ENCODE measurements at places on chromosomes 7 and 10. TPM values are rescaled to one million over a fixed set of nuclear protein-coding genes. Genes with fewer than 3 reads are reported as not detected.

Gene PROSER2
- 13.0 TPM for polyA plus RNA-seq

DNA sequence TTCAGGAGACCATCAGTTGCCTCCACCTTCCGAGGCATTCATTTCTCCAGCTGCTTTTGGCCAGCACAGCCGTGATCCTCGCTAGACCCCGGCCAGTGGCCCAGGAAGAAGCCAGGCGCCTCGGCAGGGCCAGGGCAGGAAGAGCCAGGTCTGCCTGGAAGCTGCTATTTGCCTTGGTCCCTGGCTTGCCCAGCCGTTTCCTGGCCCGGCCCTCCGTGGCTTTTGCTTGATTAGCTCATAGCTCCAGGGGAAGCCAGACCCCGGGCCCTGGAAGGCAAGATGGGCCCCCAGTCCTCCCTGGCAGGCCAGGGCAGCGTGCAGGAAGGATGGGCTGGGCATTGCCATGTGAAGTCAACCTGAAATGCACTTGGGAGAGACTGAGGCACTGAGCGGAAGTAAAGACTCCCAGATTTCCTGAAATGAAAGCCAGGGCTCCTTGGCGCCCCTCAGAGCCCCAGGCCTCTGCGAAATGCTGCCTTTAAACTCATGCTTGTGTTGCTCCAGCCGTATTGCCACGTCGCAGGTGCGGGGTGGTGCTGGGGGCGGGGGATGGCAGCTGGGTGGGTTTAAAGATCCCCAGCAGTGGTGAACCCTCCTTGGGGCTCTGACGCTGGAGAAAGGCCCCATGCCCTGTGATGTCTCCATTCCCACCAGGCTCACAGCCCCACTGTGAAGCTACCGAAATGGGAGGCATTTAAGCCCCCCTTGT, 160.6 kb downstream of the GRK5 start:
- no peak for DNase-seq
- no peak overlapping the region for H3K27ac ChIP-seq
- H3K36me3 ChIP-seq: no peaks in the 10 kb centered on the region
- H3K4me1 ChIP-seq: no peaks in the 10 kb centered on the region
- no peaks in the 10 kb centered on the region for H3K27me3 ChIP-seq

- DNase-seq: no peak
- peak overlapping the region; percentile 97 for H3K27ac ChIP-seq
- peaks cover 32% of the 10 kb centered on the region for H3K4me1 ChIP-seq
- H3K4me3 ChIP-seq: no peak overlapping the region
Observed at GRCh38 chr10:63628526-63629362, 107.5 kb downstream of the REEP3 start.

- no peaks in the 10 kb centered on the region for H3K36me3 ChIP-seq
- no peak overlapping the region for H3K27ac ChIP-seq
- H3K4me3 ChIP-seq: no peak overlapping the region
- H3K27me3 ChIP-seq: no peaks in the 10 kb centered on the region
- H3K4me1 ChIP-seq: no peaks in the 10 kb centered on the region
Observed at GRCh38 chr10:116536810-116537209, 8.9 kb upstream of the PNLIP start.

DNA sequence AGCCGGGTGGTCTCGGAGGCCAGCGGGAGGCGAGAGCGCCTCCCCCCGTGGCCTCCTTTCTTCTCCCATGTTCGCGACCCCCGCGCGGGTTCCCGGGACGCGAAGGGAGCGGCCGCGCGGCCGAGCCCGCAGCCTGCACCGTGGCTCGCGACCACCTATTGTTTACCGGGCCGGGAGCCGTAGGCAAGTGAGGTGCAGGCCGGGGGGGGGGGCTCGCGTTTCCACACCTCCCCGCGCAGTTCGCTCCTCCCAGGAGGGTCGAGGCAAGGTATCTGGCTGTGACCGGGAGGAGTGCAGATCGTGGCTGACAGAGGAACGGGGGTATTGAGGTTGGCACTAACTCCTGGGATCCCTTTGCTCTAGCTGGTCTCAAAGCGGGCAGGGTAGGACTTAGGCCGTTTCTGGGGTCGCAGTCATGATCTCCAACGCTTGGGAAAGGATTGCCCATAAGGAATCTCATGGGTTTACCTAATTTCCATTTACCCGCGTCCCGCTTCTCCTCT, 734 bp downstream of the PTPN12 start:
- peak overlapping the region; percentile 99 for H3K27ac ChIP-seq
- H3K4me1 ChIP-seq: peaks cover 40% of the 10 kb centered on the region
- no peaks in the 10 kb centered on the region for H3K36me3 ChIP-seq
- peak overlapping the region; percentile 89 for H3K4me3 ChIP-seq
- no peak for DNase-seq
- no peaks in the 10 kb centered on the region for H3K27me3 ChIP-seq

GRCh38 chr7:27972276-27972675, 208.3 kb downstream of the JAZF1 start:
- H3K36me3 ChIP-seq: no peaks in the 10 kb centered on the region
- no peaks in the 10 kb centered on the region for H3K4me1 ChIP-seq
- no peak for DNase-seq
- H3K27me3 ChIP-seq: no peaks in the 10 kb centered on the region

Gene SLC26A3
- polyA plus RNA-seq: not detected

Measured in keratinocyte (primary cell).